ENCODE measurements at places on chromosomes 1 and 21.

DNA sequence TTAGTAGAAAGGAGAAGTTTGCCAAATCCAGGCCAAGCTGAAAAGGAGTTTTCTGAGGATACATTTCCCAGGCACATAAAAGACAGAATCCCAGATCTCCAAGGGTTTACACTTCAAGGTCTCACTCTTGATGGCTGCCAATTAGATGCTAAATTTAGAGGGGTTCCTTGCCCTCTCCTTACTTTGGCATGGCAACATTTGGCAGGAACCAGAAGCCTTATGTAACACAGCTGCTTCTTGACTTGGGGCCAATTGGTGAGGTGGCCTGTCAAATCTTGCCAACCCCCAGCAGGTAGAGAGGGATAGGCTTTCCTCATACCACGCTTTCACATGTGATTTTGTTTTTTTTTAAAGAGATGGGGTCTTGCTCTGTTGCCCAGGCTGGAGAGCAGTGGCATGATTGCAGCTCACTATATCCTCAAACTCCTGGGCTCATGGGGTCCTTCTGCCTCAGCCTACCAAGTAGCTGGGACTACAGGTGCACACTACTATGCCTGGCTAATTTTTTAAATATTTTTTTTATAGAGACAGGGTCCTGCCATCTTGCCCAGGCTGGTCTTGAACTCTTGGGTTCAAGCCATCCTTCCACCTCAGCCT lies 25.2 kb upstream of the NKAIN1 start:
- no peak for DNase-seq

DNA sequence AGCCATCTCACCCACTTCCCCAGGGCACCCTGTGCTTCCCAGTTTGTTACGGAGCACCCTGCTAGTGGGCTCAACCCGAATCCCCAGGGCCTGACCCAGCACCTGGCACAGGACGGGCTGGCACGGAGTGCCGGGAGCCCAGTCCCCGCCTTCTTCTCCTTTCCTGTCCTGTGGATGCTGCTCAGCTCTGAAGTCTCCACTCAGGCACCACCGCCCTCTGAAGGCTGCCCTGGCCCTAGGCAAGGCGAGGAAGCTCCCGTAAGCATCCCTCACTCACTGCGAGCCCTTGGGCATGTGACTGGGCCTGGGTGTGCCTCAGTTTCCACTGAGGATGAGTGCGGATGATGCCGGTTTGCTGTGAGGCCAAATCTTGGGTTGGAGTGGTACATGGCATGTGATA lies 21.8 kb downstream of the SLC1A7 start:
- no peak for DNase-seq

- no peak for DNase-seq
These were observed 946.7 kb upstream of the B3GALT2 start for GRCh38 chr1:194133152-194133551.

DNA sequence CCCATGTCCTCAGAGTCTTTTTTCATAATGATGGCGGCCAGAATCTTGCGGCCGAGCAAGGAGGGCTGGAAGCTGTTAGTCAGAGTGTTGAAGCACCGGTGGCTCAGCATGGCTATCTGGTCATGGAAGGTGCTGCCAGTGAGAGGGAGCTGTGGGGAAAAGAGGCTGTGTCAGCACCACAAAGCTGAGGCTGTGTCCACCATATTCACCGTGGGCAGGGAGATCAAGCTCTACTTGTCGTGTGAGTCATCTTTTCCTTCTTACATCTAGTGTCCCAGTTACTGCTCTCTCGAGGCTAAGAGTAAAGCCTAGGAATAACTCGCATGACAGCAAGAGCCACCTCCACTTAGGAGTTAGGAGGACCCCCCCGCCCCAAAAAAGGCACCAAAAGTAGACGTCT lies 18.2 kb downstream of the ADAR start:
- no peak for DNase-seq

DNA sequence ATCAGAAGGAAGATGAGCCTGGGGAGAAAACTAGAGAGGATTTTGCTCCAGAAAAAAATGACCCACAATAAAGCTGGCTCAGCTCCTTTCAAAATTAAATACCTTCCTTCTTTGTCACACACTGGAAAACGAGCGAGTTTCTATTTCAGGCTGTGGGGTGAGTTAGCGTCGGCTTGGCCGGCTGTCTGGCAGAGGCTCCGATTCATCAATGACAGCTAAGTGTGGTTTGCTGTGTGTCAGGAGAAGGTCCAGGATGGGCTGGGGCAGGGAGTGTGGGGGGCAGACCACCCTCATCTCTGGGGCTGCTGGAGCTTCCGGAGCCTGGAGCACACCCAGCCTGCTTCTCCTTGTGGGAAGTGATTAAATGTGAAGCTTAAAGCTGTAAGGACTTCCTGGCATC lies 120.2 kb downstream of the ETS2 start:
- DNase-seq: no peak

- DNase-seq: no peak
These were observed 7.8 kb upstream of the CYB5R1 start for GRCh38 chr1:202974856-202975255.

DNA sequence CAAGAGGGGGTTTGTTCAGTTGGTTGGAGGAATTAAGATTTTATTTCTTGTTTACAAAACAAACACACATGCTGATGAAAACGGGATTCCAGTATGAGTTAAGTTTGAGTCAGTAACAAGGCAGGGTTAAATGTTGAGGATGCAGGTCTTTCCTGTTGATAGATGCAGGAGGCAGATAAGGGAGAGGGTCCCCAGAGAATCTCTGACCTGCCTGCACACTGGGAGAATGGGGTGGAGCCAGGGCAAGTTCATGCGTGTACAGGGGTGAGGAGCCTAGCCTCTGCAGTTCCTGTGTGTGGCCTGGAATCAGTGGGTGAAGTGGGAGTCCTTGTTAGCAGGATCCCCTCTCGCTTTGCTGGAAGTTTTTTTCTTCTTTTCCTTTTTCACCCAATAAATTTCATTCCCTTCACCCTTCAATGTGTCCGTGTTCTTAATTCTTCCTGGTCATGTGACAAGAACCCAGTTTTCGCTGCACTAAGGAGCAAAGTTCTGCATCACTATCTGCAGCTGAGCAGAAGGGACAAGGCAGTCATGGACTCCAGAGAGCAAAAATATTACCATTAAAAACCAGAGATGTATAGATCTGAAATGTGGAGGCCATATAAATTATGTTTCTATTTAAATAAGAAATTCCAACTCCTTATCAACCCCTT lies 69.9 kb upstream of the MARK1 start:
- no peak for DNase-seq

DNA sequence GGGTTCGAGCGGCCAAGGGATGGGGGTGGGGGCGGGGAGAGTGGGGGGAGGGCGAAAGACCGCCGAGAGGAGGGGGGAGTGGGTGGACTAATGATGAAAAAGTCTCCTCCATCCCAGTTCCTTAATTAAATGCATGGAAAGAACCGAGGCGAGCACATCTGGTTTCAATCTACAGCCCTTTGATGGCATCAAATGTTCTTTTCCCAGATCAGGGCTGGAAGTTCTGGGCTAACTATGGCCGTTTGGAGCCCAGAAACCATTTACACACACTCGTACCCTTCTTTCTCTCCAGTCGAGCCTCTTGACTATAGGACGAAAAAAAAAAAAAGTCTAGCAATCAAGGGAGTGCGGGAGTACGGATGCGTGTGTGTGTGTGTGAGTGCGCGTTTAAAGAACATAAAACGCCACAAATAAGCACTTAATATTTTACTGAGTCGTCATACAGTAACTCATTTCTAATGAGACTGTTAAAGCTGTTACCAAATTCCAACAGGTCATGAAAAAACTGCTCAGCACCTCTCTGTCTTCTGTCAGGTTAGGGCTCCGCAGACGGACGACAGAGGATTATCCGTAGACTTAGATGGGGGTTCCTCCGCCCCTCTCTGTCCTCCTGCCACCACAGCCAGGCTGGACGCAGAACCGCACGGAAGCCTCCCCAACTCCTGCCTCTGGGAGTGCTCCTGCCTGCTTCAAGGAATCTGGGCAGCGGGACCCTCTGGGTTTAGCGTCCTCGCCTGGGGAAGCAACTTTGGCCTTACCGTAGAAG lies 2.1 kb upstream of the PRRX1 start:
- DNase-seq: no peak

- DNase-seq: no peak
These were observed 28.4 kb upstream of the AHCTF1 start for GRCh38 chr1:246959944-246960693.

GRCh38 chr21:32918478-32919120 lies 107.1 kb upstream of the OLIG2 start:
- no peak for DNase-seq

DNA sequence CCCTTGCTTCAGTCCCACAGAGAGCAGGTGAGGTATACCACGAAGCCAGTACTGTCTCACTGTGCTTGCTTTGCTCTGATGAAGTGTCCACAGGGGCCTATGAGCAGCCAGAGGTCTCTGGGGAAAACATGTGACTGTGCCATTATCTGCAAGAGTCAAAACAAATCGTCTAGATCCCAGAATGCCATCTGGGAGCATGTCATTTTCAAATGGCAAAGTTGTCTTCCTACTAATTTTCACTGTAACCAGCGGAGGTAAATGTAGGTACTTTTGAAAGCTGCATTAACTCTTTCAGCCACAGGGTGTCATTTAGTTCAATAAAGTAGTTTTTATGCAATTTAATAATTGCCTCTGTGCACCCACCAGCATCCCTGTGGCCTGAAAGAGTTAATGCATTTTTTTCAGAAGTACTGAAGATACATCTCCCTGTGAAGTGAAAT lies 173.6 kb upstream of the SGIP1 start:
- no peak for DNase-seq

GRCh38 chr21:45228171-45228641 lies 59.5 kb downstream of the POFUT2 start:
- DNase-seq: no peak
